Lower leg skin (tissue), 4 donors: ENCODE measurements at places on chromosomes 3 and 15. TPM values are rescaled to one million over a fixed set of nuclear protein-coding genes. Genes with fewer than 3 reads are reported as not detected.

DNA sequence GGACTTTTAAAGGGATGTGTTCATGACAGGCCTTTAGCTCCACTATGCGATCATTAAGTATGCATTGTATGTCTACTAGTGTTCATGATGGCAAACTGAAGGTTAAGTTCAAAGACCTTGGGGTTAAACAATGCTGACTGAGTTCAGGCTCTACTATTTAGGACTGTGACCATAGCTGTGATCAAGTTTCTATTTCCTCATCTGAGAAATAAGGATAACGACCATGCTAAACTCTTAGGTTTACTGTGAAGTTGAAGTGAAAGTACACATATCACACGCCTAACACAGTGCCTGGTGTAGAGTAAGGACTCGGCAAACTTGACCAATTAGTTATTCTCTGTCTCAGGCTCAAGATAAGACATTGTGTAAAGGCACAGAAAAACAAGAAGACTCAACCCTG is 243.2 kb downstream of the MBNL1 start:
- DNase-seq: no peak

- DNase-seq: no peak
Observed at GRCh38 chr3:75001330-75001729, 386.9 kb upstream of the CNTN3 start.

The IQCF5 gene
- not detected for total RNA-seq

The ACSBG1 gene
- 75.9 TPM for total RNA-seq

The CHRNA3 gene
- 0.36 TPM for total RNA-seq

GRCh38 chr15:66644000-66644787 is 57.8 kb upstream of the SMAD6 start:
- DNase-seq: no peak

The CFAP91 gene
- 2.2 TPM for total RNA-seq

DNA sequence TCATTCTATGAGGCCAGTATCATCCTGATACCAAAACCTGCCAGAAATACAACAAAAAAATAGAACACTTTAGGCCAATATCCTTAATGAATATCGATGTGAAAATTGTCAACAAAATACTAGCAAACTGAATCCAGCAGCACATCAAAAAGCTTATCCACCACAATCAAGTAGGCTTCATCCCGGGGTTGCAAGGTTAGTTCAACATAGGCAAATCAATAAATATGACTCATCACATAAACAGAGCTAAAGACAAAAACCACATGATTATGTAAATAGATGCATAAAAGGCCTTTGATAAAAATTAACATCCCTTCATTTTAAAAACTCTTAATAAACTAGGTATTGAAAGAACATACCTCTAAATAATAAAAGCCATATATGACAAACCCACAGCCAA is 403.2 kb upstream of the AZI2 start:
- no peak for DNase-seq

DNA sequence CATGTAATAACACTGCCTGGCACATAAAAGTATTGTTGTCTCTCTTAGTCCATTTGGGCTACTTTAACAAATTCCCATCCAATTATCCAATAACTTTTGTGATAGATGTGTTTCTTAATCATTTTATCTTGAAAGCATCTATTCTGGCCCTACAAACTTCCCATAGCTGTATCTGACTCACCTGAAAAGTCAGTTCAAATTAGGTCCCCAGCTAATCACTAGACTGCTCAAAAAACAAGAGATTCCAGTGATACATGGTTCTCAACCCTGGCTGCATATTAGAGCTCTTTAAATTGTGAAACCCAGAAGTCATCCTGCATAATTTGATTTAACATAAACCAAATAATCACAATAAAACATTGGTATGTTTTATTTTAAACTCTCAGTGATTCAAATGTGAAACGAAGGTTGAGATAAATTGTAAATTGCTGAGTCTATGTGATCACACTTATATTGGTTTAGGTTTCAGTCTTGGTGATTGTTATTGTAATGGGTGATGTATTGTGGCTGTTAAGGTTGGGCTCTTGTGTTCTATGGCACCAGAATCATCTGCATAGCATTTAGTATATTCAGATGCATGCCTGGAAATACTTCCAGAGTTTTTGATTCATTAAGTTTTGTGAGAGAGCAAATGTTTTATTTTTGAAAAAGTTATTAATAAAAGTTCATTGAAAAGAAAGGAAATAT is 268.9 kb upstream of the KCNMB2 start:
- no peak for DNase-seq

DNA sequence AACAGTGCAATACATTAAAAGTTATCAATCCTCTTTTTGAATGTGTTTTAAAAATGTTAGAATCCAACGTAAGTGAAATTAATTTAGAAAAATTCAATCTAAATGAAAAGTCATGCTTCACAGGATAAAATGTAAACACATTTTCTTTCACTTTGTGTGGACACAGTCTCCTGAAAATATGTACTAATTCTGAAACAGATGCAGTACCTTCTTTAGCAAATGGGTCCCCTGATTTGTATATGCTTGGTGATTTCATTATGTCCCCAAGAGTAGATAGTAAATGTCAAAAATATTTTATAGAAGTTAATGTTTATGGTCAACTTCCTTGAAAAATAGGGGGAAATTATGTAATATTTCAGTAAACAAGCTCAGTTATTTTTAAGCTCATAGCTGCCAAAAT is 28.9 kb downstream of the FOXP1 start:
- DNase-seq: no peak

DNA sequence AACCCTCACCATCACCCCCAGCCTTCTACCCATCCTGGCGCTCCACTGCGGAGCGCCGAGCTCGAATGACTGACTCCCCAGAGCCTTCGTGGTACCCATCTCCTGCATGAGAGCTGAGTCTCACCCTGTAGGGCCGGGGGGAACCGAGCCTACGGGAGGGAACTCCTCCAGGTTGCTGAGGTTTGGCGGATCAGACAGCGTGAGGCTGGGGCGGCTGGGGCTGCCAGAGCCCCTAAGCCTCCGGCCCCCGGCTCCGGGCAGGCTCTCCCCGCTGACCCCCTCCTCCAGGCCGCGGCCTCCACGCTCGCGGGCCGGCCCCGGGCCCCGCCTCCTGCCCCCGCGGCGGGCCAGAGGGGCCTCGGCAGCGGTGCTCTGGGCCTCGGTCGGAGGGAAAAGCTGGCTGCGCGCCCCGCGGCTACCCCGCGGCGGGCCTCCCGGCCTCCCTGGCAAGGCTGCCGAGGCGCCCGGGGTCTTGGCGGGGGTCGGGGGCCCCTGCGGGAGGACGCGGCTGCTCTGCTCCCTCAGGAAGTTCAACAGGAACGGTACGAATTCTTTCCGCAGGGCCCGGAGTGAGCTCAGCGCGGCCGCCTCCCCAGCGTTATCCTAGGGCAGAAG is 643 bp downstream of the CDAN1 start:
- DNase-seq: no peak

DNA sequence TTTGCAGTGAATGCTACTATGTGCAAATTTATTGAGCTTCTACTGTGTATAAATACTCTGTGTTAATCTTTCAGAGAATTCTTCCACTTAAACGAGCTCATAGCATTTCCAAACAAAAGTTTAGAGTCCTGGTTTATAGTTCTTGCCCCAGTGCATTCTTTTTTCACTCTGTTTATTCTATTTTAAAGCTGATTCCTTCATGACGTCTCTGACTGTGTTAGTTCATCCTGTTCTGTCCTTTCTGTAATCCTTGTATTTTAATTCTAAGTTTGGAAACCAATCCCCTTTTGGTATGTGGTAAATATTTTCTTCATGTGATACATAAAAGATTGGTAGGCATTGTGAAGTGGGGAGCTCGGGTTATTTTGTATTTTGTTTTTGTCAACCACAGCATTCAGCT is 18.7 kb downstream of the P2RY14 start:
- no peak for DNase-seq
